M059J (cell line): ENCODE measurements at places on chromosomes 12 and 14. TPM values are rescaled to one million over a fixed set of nuclear protein-coding genes. Genes with fewer than 3 reads are reported as not detected.

OTX2 gene
- not detected in 2 replicates for total RNA-seq

SENP1 gene
- 25.9 and 37.4 TPM in 2 replicates for total RNA-seq

RNASE4 gene
- 12.1 and 13.3 TPM in 2 replicates for total RNA-seq

PZP gene
- total RNA-seq: not detected in 2 replicates

DNA sequence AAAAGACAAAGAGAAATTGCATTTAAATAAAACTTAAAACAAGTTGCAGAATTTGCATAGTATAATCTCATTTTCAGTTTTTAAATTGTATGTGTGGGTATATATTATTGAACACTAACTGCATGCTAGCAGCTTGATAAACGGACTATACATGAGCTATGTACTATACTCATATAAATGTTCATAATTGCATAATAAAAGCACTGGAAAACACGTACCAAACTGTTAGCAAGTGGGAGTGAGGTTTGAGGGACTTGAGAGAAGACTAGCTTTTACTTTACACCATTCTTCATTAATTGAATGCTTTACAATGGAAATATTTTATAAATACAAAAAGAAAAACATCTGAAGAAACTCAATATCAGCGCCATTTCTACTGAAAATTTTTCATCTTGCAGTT lies 32.2 kb upstream of the MDM1 start:
- DNase-seq: no peak

- no peak for DNase-seq
Measured at GRCh38 chr12:3572560-3572959, 81.6 kb downstream of the PRMT8 start.

DNA sequence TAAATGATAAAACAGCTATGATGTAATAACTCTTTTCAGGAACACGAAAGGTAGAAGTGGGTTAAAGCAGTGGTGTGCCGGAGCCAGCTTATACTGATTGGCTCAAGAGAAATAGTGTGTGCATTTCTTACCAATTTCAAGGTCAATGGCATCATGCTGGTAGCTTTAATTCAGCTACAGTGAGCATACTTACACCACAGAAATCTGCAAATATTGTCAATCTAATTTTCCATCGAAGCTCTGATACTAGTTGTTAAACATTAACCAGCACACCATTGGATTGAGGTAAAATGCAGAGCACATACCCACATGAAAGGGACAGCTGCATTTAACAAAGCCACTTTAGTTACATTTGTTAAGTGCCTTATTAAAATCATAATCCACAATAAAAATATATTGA lies 225.7 kb downstream of the KCNC2 start:
- DNase-seq: no peak

DNA sequence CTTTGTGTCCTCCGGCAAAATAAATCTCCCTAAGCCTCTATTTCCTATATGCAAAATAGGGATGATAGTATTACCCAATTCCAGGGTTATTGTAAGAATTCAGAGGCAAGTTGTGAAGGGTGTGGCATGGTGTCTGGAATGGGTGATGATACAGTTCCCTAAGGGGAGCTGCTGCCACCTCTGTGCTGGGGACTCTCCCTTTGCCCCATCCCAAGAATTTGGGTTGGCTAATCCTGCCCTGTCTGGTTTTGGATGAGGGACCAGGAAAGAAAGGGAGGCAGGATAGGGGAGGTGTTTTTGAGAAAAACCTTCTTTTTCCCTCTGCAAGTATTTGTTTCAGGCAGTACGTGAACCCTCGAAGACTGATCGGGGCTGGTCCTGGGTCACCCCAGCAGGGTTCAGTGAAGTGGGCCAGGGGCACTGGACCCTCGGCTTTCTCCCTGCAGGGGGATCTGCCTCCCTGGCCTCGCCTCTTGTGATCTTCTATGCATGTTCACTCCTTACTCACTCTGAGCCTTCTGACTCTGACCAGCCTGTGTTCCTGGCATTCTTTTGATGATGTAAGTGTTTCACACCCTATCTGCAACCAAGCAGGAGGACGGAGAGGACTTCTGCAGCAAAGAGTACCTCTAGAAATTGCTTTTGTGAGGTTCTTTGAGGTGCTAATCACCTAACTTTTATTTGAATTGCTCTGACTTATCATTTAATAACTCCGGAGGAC lies 60.8 kb downstream of the RASSF3 start:
- DNase-seq: no peak

GRCh38 chr12:6745741-6746525 lies 7.0 kb downstream of the MLF2 start:
- DNase-seq: peak; percentile 39
